HS-5 (cell line): ENCODE measurements at places on chromosomes 1 and 21.
A peak's percentile ranks its signal among the peaks of the same experiment; 100 is the strongest.

- DNase-seq, result no peak
These were observed 13.2 kb downstream of the NAV1 start for GRCh38 chr1:201551877-201552731.

- no peak for DNase-seq
These were observed 4.4 kb upstream of the ELF3 start for GRCh38 chr1:202005958-202006357.

GRCh38 chr1:87812871-87813577 is 484.3 kb downstream of the LMO4 start:
- DNase-seq, result no peak

DNA sequence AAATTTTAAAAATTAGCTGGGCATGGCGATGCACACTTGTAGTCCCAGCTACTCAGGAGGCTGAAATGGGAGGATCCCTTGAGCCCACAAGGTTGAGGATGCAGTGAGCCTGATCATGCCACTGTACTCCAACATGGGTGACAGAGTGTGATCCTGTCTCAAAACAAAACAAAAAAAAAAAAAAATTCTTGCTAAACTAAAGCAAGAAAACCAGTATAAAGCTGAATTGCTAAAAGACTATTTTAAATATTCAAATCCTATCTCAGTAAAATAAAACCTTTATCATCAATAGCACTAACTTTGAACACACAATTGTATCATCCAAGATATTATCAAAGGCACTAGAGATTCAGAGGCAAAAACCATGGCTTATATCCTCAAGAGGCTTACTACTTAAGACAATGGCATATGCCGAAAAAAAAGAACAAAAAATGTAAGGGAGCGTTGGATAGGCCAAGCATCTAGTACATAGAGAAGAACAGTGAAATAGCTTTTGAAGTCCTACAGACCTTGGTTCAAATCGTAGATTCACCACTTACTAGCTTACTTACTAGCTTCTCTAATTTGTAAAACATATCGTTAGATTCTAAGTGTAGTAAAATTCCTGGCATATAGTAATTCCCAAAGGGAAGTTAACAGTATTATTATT is 3.6 kb downstream of the EPS15 start:
- no peak for DNase-seq

DNA sequence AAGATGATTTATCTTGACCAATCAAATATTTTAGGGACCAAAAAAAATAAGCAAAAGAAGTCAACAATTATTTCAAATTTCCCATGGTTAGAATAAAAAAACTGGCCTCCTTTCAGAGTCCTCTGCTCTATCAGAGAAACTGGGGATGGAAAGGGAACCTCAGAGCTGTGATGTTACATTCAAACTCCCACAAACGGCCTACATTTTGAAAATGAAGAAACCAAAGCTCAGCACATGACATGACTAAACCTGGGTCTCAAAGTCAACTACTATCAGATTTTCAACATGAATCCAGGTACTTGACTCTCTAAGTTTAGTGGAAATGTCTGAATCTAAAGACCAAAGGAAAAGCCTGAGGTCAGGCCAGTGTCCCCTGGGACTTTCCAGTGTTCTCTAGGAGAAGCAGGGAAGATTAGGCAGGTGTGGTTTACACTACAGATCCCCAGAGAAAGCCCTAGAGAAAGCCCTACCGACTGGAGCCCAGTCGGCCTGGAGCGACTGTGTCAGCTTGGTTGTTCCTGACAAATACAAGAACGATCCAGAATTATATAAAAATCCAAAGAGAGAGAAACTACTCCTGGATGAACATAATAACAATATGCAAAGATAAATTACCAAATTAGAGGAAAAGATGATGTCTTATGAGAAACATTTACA is 24.8 kb downstream of the JAK1 start:
- no peak for DNase-seq

DNA sequence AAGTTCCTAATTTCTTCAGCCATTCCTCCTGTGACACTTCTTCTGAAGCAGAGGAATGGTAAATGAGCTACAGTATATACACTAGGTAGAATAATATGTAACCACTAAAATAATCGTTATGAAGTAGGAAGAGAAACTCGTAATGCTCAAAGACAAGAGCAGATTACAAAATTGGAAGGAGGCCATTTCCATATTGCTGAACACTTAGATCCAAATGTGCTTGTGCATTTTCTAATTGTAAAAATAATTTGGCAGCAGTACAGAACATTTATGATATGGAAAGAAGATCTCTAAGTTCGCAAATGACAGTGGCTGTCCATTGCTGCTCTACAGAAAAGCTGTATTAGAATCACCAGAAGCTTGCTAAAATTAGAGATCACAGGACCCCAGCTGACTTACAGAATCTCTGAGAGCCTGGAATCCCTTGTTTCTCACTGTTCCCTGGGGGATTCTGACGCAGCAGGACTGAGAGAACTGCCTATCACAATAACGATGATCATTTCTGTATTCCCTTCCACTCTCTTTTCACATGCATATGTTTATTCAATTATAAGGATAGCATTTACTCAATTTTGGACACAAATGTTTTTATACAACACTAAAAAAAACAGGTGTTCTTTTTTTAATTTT is 242.1 kb downstream of the OMA1 start:
- DNase-seq, result no peak

- DNase-seq, result no peak
These were observed 310.0 kb downstream of the SMYD3 start for GRCh38 chr1:246197076-246197475.

DNA sequence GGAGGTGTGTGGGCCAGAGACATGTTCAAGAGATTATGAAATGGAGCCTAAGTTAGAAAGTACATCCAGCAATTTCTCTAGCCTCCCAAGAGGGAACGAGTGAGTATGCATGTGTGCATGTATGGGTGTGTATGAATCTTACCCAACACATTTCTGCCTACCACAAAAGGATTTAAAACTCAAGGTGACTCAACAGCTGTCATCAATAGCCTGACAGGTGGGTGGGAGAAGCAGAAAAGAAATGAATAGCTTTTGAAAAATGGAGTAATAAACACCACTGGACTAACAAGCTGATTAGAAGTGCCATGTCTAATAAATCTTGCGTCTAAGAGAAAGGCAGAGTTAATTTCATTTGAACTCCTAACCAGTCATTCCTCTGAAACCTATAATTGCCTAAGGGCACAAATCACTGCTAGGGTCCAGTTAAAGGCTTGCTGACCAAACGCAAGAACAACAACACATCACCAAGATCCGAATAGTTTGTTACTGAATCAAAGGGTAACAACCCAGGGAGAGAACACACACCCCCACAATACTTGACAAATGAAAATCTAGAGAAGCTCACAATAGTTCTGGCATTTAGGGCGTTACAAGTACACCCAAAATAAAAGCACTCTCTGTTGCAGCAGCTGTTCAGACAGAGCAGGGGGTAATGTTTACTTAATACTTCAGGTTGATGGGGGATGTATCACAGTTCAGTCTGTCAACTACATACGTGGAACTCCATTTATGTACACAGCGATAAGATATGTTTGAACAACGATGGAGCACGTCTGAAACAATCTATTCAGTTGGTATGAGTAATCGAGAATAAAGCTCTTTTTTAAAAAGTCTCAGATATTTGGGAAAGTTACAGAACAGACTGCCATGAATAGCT is 1.4 kb downstream of the KIAA0319L start:
- no peak for DNase-seq

GRCh38 chr1:7549277-7550161 is 221.6 kb upstream of the VAMP3 start:
- peak; percentile 51 for DNase-seq

DNA sequence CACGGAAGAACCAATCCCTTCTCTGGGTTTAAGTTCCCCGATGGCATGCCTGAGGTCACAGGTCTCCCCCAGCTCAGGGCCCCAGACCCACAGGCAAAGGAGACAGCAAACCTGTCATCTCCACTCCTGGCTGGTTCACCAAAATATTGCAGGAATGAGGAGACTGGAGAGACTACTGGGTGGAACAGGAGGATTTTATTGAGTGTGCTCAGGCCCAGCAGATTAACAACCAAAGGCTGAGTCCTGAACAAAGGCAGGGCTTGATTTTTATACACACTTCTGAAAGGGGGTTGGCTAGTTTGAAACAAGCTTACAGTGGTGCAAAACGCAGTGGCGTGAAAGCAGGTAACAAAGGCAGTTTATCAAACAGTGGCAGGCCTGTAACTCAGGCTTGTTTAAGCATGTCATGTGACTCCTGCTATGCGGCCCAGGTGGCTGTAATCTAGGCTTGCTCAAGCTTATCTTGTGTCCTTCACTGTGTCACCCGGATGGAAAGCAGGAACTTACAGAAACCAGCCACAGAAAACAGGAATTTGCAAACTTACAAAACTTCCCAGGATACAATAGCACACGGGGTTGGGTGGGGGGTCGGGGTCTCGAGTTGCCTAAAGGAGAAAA is 27.4 kb upstream of the KCNJ15 start:
- DNase-seq, result no peak

DNA sequence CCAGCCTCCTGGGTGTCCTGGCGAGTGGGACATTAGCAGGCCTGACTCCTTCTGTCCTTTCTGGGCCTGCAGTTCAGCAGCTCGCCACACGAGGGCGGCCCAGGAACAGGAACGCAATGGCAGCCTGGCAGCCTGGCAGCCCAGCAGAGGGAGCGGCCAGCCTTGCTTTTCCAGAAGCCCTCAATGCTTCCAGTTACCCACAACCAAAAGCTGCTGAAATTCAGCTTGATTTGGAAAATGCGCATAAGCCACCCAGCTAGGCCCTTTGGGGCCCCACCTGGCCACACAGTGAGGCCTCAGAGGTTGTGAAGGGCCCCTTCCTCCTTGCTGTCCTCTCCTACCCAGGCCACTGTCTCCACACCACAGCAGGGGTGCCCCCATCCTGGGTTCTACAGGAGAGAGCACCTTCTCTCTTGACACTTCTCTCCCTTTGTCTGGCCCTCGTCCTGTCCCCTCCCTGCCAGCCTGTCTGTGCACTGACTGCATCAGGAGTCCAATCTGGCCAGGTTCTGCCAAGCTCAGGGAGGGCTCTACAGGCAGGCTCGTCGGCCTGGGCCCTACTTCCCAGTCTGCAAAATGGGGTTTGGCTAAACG is 103.4 kb upstream of the VAMP3 start:
- DNase-seq, result peak; percentile 39
